ENCODE measurements at places on chromosomes 12 and 14.

GRCh38 chr14:46653031-46653755 lies 1.6 kb upstream of the RPL10L start:
- no peak for DNase-seq

GRCh38 chr12:132024758-132025157 lies 75.0 kb downstream of the EP400 start:
- DNase-seq: no peak

GRCh38 chr14:95410838-95411237 lies 91.1 kb upstream of the CLMN start:
- no peak for DNase-seq

GRCh38 chr12:42031847-42032564 lies 112.7 kb downstream of the GXYLT1 start:
- DNase-seq: peak; percentile 67

DNA sequence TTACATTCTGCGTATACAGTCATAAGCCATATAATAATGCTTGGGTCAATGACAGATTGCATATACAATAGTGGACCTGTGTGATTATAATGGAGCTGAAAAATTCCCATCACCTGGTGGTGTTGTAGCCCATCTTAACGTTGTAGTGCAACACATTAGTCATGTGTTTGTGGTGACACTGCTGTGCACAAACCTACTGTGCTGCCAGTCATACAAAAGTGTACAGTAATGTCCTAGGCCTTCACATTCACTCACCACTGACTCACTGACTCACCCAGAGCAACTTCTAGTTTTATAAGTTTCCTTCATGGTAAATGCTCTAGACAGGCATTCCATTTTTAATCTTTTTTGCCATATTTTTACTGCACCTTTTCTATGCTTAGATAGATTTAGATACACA lies 194.8 kb upstream of the SEL1L start:
- DNase-seq: no peak

DNA sequence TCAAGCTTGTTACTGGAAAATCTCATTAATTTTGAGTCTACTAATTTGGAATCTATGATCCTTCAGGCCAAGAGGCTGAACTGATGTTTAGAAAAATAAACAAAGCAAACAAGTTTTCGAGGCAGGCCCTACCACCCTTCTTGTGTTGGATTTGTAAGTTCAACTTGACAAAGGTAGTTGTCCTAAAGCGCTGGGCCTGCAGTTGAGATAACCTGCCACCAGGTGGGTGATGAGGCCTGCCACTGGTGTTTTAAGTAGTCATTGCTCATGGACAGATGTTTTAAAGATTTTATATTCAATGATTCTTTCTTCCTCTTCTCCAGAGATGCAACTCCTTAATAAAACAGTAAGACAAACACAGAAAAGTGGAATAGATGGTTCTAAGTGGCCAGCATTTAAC lies 19.4 kb downstream of the ACVRL1 start:
- peak; percentile 77 for DNase-seq

DNA sequence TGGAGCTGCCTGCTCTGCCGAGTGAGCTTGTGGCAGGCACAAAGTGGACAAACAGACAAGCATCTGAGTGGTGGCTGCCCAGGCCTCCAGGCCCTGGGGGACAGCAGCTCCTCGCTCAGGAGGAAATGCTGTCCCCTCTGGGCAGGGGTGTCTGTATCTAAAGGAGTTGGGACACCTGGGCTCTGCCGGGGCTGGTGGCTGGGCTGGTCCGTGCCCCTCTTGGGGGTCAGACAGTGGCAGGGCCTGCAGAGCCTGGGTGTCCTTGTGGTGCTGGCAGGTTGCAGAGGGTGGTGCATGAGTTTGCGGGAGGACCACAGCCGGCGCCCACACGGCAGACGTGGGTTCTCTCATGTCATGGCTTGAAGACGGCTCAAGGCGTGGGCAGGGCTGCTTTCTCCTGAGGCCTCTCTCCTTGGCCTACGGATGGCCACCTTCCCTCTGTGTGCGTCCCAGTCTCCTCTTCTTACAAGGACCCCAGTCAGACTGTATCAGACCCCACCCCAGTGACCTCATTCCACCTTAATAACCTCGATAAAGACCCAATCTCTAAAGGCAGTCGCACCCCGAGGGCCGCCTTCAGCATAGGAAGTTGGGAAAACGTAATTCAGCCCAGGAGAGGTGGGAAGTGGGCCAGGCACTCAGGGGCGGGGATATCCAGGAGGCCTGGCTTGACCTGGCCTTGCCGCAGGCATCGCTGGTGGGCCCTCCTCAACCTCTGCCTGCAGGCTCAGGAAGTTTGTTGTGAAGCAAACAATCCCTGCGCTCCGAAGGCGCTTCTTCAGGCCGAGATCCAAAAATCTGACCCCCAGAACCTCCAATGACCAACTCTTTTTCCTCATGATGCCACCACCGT lies 110.0 kb downstream of the KIF26A start:
- no peak for DNase-seq

DNA sequence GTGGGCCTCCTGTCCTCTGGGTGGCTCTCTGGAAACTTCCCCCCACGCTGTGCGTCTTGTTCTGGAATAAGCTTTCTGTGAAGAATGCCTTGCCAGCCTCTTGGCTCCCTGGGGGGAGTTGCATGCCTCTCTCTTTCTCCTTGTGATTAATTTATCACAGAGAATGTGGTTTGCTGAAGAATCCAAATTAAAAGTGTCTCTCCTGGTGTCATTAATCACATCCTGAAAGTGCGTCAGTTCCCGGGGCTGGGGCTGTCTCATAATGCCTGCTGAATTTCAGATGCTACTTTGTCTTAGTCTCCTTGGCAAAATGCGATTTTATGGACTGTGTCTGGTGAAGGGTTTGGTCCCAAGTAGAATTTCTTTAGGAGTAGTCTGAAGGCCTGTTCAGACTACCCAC lies 787.7 kb upstream of the TMEM132C start:
- DNase-seq: no peak

DNA sequence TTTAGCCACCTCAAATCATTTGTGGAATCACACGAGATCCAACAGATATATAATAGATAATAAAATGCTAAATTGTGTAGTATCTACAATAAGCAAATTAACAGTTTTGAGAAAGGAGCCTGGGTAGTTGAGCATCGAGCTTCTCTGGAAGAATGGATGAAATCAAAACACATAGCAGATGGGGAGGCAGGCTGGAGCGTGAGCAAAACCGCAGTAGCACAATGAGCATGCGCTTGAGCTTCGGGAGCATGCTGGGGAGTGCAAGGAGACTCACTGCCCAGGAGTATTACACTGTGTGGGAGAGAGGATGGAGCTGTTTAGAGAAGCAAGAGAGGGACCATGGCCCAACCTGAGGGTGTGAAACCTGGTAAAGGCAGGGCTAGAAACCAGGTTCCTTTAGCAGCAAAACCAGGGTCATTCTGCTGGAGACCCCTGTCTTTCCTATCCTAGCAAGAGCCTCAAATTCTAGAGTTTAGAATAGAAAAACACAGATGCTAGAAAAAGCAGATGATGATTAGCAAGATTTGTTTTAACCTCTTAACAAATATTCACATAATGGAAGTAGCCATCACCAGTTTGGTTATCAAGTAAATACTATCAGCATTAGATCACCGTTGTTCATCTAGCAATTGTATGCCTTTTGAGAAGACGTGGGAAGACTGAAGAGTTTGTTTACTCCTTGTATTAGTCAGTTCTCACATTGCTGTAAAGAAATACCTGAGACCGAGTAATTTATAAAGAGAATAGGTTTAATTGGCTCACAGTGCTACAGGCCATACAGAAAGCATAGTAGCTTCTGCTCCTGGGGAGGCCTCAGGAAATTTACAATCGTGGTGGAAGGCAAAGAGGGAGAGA lies 484.8 kb downstream of the EGLN3 start:
- DNase-seq: peak; percentile 90

GRCh38 chr12:112738531-112738930 lies 53.0 kb upstream of the RPH3A start:
- DNase-seq: no peak

GRCh38 chr12:22333186-22333712 lies 1.3 kb downstream of the ST8SIA1 start:
- DNase-seq: no peak

DNA sequence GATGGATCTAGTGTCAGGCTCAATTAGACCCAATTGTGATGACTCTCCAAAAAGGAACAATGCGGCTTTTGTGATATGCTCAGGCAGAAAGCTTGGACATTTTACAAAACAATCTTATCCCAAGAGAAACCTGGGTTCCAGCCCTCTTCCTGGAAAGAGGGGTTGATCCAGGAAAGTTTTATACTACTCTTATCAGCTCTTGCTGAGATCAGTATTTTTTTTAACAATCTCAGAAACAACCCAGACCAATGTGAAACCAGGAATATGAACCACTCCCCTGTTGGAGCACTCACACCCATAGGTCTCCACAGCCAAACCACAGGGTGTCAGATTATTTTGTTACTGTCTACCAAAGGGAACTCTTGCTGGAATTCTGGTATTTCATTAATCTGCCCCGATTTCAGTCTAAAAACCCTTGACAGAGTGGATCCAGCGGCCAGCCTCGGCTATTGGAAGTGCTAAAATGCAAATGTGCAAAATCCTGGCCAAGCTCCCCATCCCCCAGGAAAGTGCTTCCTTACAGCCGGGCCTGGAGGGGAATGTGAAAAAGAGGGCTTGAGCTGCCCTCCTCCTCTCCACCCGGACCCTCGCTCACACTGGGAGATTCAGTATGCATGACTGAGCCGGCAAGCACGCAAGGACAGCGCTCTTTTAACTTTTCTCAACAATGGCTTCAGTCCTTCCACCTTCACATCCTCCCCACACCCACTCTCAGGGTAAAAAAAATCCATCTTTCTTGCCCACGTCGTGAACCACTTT lies 4.0 kb downstream of the FBXL14 start:
- DNase-seq: peak; percentile 91

DNA sequence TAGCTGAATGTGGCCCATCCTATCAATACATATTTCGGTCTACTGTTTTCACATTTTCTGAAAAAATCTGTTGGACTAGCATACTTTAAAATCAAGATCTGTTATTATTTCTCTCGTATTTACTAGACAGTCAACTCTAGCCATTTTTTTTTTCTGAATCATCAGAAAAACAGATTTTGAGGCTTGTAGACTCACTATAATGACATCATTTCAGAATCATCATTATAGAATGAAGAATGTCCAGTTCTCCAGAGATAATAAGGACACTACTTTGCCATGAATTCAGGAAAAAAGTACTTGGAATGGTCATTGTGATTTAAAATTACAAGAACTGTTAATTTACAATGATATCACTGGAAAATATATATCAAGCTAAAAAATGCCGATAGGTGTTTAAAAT lies 589.8 kb downstream of the KCNH5 start:
- no peak for DNase-seq

DNA sequence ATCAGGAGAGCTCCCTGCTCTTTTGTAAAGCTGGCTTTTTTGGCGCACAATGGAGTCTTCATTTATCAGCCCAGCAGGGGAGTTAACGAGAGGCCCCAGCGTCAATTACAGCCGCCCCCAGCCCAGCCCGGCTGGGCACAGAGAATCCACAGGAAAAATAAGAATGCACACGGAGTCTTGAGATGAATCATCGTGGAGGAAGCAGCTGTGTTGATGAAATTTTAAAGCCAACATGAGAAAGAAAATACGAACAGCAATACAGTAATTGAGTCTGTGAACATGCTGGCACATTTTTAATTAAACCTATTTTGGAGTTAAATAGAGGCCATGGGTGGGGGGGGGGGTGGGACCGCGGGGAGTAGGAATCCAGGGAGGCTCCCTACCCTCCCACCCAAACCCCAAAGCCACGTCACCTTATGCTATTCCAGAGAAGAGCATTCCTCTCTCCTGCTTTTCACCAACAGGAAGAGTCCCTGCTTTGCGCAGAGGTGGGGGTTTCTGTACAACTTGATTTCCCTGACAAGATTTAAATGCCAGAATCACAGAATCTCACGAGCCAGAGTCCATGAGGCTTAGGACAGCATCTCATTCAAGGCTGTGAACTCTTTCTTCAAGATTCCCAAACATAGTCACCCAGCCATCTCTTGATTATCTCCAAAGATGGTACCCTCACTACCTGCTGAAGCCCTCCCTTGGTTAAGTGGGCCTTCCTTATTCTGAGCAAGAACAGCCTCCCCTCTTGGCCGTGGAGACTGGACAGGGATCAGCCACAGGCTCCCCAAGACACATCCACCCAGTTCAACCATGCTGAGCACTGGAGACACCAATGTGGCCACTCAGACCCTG lies 50.3 kb downstream of the CCNK start:
- DNase-seq: peak; percentile 37

- DNase-seq: no peak
Measured at GRCh38 chr12:16984484-16984883, 378.5 kb upstream of the LMO3 start.

DNA sequence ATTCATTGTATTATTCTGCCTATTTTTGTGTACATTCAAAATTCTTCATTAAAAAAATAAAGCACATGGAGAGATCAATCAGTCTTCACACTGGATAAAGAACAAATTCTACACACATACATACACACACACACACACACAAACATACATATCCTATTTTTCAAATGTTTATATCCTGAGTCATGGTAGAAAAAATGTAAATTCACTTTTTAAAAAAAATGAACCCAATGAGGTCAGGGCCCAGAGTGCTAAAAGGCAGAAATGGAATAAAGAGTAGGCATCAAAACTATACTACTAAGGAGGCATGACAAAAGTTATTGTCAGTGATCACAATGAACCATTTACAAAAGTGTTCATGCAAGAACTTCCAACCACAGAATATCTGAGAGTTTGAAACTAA lies 17.3 kb downstream of the GALC start:
- DNase-seq: no peak

- DNase-seq: peak; percentile 78
Measured at GRCh38 chr12:3882896-3883564, 9.8 kb upstream of the PARP11 start.

GRCh38 chr12:94650143-94651056 lies at the start of gene TMCC3:
Gene TMCC3, minus strand, starts transcription at chr12:94650557. Its CDS starts 127 bp downstream, at chr12:94650430.
- DNase-seq: peak; percentile 41

- DNase-seq: no peak
Measured at GRCh38 chr12:67299926-67300325, 30.8 kb downstream of the CAND1 start.

DNA sequence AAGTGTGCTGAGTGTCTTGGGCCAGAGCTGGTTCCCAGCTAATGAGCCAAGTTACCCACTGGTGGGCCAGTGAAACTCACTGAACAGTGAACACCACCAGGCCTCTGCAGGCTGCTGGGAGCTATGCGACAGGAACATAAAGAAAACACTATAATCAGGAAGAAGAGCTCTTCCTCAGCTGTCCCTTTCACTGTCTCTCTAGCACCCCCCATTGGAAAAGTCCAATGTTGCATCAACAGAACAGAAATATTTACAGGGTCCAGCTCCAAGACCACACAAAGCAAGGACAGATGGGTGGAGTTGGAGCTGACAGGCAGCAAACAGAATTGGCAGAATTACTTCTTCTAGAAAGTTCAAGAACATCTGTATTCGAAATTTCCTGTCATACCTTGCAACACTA lies 903.6 kb upstream of the TMEM132C start:
- DNase-seq: peak; percentile 72

Measured in mesendoderm (in vitro differentiated cells).